Suprapubic skin (tissue), 4 donors: ENCODE measurements at places on chromosomes 16 and 17.

- no peak for DNase-seq
Measured at GRCh38 chr17:65173976-65174683, 37.0 kb downstream of the RGS9 start.

DNA sequence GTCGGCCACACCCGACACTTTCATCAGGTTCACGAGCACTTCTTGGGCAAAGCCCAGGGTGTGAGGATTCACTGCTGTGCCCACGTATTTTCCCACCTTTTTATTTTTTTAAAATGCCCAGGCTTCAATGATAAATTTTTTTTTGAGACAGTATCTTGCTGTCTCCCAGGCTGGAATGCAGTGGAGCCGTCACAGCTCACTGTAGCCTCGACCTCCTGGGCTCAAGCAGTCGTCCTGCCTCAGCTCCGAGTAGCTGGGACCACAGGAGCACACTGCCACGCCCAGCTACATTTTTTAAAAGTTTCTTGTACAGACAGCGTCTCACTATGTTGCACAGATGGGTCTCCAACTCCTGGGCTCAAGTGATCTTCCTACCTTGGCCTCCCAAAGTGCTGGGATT is 17.8 kb downstream of the UTS2R start:
- DNase-seq: no peak

- no peak for DNase-seq
Measured at GRCh38 chr17:1750628-1751027, 8.0 kb downstream of the SERPINF2 start.

GRCh38 chr17:61442878-61443474 is 9.2 kb upstream of the TBX4 start:
- no peak for DNase-seq

DNA sequence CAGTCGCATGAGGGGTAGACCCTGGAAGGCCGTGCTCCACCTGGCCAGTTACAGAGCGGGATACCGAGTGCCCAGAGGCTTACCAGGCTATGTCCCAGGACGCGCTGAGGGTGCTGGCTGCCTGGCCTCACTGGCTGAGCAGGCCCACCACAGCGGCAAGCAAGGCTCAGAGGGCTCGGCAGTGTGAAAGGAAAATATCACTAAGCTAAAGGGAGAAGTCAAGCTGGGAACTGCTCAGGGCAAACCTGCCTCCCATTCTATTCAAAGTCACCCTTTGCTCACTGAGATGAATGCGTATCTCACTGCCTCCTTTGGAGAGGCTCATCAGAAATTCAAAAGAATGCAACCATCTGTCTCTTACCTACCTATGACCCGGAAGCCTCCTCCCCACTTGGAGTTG is 37.4 kb downstream of the CCDC57 start:
- no peak for DNase-seq

DNA sequence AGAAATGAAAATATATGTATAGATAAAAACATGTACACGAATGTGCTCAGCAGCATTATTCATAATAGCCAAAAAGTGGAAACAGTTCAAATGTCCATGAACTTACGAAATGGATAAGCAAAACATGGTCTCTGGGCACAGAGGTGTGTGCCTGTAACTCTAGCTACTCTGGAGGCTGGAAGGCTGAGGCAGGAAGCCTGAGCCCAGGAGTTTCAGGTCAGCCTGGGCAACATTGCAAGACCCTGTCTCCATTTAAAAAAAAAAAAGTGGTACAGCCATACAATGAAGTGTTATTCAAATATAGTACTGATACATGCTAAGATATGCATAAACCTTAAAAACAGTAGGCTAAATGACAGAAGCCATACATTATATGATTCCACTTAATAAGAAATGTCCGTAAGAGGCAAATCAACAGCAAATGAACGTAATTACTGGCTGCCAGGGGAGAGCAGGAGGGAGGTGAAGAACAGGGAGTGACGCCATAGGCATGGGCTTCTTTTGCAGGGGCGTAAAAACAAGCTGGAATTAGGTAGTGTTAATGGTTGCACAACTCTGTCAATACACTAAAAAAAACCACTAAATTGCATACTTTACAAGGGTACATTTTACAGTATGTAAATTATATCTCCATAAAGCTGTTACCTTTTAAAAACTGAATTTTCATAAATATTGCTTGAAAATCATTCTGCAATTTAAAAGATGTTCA is 87.2 kb upstream of the PLEKHM1 start:
- no peak for DNase-seq

DNA sequence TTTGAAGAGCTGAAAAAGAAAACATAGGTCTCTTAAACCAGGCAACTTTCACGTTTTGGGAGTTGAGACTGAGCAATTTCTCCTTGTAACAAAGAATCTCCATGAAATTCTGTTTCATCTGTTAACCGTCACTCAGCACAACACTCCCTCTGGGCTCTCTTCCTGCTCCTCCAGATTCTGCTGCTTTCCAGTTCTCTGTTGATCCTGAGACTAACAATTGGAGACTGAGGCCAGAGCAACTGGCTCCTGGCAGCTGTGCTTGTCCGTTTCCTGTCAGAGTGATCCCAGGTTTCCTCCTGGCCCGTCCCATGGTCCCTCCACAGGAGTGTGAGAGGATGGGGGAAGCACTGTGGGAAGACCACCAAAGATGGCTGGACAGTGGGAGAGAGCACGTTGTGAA is 32.5 kb downstream of the IST1 start:
- DNase-seq: no peak

DNA sequence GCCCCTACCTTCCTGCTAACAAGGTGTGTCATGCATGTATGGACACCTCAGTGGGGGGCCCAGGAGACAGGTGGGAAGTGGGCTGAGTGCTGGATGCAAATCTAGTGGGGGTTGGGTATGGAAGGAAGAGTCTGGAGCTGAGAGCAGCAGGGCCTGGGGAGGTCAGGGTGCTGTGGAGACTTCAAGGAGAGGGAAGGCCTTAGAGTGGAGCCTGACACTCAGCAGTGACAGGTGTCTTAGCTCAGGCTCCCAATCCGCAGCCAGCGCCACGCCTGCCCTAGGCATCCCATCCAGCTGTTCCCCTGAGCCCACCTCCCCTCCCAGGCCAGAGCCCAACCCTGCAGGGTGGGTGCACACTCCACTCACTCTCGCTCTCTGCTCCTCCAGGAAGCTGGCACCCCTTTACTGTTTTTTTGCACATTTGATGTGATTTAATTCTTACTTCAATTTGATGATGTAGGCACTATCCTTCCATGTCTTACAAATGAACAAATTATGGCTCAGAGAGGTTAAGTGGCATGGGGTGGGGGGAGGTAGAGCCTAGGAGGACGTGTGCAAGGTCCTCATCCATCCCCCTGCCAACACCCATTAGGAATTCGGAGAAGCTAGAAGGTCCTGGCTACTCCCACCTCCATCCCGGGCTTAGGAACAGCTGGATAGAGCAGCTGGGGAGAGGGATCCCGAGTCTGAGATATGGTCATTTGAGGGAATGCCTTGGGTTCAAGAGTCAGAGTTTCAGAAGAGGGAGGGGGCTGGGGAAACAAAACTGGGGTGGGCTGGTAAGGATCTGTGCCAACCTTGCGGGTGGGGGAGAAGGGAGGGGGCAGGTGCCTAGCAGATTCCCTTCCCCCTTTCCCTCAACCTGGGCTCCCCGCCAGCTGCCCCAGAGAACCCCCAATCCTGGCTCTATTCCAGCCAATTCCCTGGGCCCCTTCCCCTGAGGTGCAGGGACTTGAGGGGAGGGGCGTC is 2.1 kb downstream of the FAM171A2 start:
- no peak for DNase-seq

DNA sequence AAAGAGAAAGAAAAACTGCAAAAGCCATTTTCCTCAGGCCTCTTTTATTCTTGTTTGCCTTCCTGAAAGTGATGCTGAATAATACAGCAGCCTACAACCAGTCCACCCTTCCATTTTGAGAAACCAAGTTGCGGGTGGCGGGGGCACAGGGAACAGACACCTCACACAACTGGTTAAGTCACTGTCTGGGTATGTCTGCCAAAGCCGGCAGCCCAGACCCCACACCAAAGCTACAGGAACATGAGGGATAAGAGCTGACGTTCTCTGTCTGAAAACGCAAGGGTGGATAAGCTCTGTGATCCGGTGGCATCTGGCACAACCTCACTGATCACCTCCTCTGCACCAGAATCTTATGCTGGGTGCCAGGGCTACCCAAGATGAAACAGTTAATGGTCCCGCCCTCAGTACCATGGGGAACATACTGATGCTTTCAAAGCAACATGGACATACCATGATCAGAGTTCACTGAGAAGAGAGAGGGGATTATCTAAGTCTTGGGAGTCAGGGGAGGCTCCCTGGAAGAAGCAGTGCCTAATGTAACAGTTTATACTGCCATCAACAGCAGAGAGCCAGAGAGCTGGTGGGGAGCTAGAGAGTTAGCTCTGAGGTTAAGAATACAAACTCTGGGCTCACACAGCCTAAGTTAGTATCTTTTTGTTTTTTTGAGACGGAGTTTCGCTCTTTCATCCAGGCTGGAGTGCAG is 53.5 kb downstream of the ERCC4 start:
- no peak for DNase-seq

DNA sequence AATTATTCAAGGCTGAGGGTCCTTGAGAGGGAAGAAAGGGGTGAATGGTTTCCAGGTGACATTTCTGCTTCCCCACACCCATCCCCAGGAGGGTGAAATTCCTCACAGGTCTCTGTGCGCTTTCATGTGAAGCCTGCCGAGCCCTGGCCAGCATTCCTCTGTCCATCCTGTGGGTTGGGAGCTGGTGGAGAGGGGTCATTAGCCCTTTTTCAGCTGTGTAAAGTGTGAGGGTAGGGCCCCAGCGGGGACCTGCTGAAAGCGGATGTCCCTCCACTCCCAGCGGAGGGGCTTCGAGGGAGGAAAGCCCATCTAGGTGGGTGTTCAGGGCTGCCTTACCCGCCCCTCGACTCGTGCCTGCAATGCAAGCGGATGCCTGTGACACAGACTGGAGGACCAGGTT is 53.3 kb upstream of the DLX4 start:
- no peak for DNase-seq

DNA sequence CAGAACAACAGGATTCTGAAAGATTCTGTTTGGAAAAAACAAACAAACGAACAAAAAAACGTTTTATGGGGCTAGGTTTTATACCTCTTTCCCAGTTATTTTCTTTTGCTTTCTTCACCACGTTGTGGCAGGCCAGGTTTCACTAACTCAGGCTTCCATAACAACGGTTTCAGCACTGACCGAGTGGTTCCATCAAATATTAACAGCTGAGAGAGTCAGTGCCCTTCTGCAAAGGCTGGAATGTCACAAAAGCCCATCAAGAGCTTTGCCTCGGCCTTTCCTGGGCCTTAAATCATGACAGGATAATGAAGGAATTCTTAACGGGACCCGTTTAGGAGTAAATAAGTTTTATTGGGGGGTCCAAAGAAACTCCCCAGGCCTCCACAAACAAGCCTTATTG is 34.2 kb downstream of the MPHOSPH6 start:
- DNase-seq: no peak

DNA sequence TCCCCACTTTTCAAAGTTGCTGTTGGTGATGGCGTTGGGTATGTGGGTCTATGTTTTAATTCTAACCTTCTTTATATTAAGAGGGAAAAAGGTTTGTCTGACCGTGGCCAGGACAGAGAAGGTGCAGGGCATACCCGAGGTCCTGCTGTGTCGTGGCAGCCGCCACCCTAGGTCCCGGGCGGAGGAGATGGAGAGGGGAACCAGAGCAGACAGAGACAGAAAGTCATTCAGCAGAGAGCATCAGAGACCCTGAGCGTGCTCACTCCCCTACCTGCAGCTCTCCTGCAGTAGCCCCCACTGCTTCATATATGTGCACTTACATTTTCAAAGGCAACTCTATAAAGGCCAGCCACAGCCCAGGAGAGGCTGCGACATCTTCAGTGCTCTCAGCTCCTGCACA is 327.2 kb upstream of the TNRC6C start:
- no peak for DNase-seq

DNA sequence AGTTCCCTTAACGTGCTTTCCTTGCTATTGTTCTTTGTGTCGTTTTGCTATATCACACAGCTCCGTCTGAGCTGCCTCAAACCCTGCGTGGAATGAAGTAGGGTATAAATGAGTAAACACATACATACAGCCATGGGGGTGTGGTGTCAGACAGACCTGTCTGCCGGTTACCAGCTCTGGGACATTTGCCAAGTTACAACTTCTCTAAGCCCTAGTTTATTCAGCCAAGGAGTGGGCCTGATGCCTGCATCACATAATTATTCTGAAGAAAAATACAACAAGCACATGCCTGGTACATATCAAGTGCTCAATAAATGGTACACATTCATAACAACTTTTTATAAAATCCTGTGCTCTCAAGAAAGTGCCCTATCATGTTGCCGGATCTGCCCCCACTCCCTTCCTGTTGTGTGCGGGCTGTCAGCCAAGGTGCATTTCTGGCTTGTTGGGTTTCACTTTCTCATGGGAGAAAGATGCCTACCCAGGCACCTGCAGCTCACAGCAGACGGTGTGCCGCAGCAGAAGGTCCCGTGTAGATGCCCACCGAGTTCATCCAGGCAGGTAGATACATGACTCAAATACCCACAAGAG is 30.5 kb downstream of the SMPD3 start:
- DNase-seq: no peak

DNA sequence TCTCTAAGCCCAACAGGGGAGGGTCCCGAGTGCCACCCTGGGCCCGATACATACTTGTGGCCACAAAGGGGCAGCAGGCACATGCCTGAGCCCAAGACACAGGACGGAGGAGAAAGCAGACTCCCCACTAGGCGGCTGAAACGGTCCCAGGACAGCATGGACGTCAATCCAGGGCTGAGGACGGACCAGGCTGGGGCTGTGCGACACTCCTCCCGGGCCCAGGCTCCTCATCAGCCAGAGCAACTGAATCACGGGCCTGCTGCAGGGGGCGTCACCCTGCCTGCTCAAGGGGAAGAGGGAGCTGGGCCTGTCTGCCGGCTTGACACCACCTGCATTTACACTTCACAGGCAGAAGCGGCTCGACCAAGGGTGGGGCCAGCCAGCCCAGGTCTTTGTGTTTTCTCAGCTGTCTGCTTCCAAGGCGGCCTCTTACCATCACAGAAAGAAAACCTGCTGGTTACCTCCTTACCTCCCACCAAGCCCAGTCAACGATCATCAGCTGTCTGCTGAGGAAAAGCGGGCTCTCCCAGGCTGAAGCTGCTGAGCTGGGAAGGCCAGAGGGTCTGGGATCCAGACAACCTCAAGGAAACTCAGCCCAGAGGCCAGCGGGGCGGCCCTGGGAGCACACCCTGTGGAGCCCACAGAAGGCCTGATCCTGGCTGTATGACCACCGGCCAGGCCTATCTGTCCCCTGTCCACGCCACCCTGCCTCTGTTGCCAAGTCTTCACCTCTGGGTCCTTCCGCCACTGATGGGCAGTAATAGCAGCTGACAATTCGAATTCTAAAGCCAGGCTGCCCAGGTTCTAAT is 26.4 kb downstream of the KIFC3 start:
- no peak for DNase-seq

DNA sequence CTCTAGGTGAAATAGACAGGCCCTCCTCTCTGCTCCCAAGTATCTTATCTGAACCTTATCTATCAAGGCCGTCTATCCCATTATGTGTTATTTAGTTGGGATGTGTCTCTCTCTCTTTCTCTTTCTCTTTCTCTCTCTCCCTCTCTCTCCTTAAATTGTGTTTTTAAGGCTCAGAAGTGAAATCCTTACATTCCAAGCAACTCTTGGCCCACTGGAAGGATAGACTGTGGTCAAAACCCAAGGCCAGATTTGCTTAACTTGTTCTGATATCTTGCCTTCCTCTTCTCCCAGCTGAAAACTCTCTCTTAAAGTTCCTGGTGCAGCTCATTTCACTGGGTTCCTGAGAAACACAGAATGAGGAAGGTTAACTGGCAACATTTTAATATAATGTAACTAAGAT is 14.7 kb downstream of the CDRT4 start:
- DNase-seq: no peak
